COLO829 (cell line): ENCODE measurements at places on chromosomes 2 and 18.

DNA sequence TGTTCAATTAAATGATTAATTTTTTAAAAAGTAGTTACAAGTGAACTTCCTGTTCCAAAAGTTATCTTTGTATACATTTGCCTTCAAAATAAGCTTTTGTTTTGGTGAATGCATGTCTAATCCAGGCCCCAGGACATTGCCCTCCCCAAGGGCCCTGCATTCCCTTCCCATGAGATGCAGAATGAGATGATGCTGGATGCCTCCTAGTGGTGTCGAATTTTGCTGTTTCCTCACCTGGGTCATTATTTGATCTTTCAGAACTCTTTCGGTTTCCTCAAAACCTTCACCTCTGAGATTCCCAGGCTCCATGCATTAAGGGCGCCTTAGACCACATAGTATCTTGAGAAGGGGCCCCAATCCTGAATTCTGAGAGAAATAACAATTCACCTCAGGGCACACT is 728.8 kb downstream of the CNTNAP5 start:
- no peak for DNase-seq

DNA sequence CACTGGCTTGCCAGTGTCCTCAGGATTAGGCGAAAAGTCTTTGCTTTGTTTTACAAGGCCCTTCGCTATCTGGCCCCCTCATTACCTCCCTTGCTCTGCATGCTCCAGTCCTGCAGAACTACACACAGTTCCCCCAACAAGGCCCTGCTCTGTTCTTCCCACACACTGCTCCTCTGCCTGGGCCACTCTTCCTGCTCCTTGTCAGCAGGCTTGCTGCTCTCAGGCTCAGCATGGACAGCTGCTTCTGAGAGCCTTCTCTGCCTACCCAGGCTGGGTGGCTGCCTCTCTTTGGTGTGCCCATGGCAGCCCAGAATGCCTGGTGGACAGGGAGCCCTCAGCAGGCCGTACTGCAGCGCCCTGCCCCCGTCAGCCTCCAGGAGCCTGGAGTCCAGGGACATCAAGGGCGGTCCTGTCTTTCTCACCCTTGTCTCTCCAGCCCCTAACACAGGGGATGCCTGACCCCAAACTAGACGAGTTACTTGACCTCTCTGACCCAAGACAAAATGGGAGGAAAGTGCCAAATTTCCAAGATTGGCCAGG is 111.1 kb downstream of the MSH2 start:
- DNase-seq = no peak

DNA sequence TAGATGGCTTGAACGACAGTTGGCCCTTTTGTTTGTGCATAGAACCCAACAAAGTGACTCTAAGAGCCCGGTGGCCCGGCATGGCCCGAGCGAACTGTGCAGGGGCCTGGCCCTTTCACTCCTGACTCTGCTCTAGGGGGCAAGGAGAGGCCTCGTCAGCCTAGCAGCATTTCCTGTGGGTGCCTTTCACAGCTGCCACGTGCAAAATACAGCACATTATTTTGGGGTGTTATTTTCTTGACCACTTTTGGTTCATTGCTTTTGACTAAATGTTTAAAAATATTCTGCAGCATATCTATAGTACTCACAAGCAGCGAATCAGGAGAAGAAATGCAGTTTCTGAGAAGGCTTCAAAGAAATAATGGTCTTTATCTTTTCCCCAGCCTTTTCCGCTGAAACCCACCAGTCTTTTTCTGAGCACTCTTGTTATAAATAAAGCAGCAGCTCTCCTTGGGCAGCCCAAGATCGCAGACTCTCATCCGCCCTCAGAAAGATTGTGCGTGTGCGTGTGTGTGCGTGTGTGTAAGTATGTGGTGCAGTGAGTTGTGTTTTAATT is 31.3 kb downstream of the DGKD start:
- DNase-seq = no peak

DNA sequence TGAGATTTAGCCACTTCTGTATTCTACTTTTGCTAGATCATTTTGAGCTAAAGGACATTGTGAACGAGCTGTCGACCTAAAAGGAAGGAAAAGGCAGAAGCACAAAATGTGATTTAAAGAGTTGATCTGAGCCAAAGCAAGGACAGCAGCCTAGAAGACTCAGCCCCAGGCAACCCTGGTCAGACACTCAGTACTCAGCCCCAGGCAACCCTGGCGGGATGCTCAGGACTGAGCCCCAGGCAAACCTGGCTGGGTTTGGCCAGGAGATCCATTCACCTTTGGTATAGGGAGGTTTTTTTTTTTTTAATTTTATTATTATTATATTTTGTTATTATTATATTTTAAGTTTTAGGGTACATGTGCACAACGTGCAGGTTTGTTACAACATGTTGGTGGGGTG is 34.3 kb upstream of the PXDN start:
- no peak for DNase-seq

DNA sequence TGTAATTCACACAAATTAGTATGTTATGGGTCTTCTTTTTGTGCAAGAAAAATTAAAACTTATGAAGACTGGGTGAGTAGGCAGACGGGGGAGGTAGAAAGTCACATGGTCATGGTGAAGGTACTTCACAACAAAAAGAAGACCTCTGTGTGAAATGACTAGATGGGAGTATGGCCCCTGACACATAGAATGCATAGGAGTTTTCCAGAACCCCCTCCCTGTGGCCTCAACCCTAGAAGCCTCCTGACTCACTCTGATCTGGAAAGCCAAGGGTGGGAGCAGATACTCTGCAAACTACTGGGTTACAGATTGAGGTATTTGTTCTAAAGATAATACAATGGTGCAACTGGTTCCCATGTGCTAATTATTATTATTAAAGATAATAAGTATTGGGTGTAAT is 23.2 kb downstream of the SATB2 start:
- no peak for DNase-seq

DNA sequence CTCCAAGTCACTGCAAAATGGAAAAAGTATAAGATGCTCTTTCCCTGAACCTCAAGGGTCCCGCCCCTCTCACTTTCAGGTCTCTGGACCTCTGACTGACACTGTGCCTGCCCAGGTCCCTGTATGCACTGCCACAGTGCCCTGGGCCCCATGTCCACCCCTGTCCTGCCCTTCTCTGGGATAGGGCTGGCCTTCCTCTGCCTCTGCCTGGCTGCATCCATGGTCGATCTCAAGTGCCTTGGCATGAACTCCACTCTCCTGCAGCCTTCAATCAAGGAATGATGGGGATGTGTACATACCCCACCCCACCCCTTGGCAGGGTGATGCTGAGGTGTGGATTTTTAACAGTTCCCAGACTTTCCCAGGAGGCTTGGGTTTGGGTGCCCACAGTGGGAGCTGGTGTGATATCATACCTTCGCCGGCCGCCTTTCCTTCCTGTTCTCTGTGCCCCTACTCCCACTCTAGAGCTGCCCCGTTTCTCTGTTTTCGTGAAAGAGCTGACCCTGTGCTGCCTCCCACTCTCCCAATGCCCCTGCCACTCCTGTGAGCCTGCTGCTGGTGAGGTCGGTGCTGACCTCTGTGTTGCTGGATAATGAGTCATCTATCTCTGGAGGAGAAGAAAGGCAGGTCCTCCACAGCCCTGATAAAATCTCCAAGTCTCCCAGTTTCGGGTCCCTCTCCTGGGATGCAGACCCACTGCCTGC is 18.9 kb downstream of the PTPN18 start:
- no peak for DNase-seq

DNA sequence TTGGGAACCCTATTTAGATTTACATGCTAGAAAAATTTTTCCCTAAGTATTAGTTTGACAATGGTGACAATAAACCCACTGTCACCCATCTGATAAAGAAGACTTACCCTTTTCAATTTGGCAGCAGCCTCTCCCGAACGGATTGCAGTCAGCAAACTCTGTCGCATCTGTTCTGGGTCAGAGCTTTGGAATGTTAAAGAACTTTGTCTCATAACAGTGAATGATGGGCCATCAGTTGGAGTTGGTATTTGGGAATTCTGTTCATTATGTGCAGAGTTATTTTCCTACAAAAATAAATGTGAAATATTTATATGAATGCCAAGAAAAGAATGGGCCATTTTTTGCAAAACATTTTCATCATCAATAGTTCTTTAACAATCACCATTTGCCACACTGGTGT is 70.8 kb upstream of the GRB14 start:
- no peak for DNase-seq

- no peak for DNase-seq
Observed at GRCh38 chr18:21741562-21742314, 1.1 kb downstream of the MIB1 start.

DNA sequence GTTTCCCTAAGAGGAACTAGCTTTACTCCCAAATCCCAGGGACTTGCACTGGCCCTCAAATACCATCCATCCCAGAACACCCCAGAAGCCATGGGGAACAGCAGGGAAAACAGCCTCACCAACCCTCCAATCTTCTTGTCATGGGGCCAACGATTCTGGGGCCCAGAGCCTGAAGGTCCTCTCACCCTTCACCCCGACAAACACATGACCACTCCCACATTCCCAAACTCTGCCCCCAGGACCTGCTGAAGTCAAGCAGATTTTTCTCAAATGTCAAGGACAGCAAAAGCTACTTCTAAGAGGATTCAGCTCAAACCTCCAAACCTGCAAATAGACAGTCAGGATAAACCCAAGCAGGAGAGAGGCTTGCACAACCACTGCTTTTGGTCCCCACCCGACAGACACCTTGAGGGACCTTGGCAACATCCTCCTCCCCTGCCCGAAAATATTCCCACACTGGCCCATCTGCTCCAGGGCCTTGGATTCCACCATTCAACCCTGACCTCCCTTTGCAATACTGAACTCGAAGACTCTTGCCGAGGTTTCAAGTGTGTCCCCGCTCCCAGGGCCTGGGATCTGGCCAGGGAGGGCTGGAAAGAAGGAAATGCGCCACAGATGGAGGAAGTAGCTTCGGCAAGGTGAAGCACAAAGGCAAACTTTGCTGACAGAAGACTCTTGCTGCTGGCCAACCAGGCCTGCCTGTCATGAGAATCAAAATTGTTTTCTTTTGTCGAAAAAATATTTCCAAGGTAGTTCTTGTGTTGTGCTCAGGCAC is 143.3 kb downstream of the ZFP36L2 start:
- DNase-seq = no peak

DNA sequence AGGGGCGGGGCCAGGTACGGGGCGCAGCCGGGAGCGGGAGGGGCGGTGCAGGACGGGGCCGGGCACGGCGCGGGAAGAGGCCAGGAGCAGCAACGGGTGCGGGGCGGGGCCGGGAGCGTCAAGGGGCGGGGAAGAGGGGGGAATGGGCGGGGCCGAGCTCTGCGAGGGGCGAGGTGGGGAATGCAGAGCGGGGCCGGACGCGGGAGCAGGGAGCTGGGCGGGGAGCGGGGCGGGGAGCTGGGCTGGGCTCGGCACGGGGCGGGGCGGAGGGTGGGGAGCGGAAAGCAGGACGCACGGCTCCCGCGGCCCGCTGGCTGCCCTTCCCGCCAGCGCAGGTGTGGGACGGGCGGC is at the start of gene IMPA2:
Gene IMPA2 (plus strand): TSS at position 316 of the 351 bp plus-strand sequence. CDS start 163 bp downstream, outside the sequence.
- DNase-seq = no peak

DNA sequence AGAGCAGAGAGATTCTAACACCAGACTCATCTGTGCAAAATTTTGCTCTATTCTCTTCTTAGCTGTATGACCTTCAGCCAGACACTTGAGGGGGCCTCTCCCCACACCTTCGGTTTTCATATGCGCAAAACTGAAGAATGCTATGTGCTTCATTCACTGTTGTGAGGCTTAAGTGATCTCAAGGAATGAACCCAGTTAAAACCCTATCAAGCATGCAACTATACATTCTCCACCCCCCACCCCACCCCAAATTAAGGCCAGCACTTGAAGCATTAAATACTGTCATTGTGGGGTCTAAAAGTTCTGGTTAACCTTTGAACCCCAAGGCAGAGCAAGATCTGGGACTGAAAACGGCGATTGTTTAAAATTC is 10.0 kb downstream of the PCARE start:
- no peak for DNase-seq

GRCh38 chr2:144711630-144712549 is 192.0 kb upstream of the ZEB2 start:
- DNase-seq = no peak

DNA sequence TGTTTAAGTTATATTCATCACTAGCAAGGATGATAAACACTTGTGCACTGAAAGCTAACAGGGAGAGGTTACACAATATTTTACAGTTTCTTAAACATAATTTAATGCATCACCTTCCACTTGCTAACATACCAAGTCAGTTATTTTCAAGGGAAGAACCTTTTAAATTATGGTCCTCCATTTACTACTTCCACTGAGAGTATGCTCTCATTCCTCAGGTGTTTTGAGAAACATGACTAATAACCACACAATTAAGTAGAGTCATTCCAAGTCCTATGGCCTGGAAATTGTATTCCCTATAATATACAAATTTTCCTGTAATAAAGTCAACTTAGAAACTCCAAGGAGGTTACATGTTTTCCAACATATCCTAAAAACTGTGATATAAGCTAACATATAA is 152.3 kb upstream of the STON1 start:
- DNase-seq = no peak

- DNase-seq = no peak
Observed at GRCh38 chr18:23547846-23548245, 38.5 kb downstream of the NPC1 start.

GRCh38 chr2:406876-407275 is 119.0 kb upstream of the ALKAL2 start:
- no peak for DNase-seq

- DNase-seq = peak; percentile 57
Observed at GRCh38 chr2:75560768-75561565, at the start of gene EVA1A. Gene EVA1A, minus strand, starts transcription at chr2:75560939. Its CDS starts 42,799 bp downstream, at chr2:75518140.

DNA sequence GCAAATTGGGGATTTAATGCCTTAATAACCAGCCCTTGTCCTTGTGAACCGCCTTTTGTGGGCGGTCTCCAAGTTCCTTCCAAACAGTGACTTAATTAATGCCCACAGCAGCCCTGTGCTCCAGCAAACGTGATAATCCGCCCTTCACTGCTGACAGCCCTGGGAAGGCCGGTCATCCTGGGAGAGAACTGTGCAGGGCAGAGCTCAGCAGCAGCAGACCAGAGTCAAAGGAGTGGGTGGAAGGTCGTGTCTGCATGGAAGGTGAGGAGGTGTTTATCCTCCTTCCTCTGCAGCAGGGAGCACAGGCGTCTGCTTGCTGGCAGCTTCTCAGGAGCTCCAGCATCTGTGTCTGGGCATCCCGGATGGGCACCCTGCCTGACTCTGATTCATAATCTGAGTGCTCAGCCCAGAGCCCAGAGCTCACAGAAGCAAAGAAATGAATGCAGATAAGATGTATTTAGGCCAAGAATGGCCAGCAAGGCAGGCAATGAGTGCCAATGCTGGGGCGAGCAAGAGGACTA is 270.0 kb upstream of the PXDN start:
- no peak for DNase-seq

- DNase-seq = no peak
Observed at GRCh38 chr2:47026748-47027534, 111.3 kb upstream of the MCFD2 start.

GRCh38 chr2:70607121-70607561 is 53.5 kb upstream of the TGFA start:
- DNase-seq = peak; percentile 96

- no peak for DNase-seq
Observed at GRCh38 chr2:122029456-122029855, 274.0 kb downstream of the TSN start.

- no peak for DNase-seq
Observed at GRCh38 chr2:127100251-127101047, 6.5 kb downstream of the BIN1 start.
